K562 (cell line): ENCODE measurements at places on chromosomes 5 and 9. TPM values are rescaled to one million over a fixed set of nuclear protein-coding genes. Genes with fewer than 3 reads are reported as not detected.

GRCh38 chr9:91374939-91375338 is 13.2 kb upstream of the AUH start:
- no peak for DNase-seq

DNA sequence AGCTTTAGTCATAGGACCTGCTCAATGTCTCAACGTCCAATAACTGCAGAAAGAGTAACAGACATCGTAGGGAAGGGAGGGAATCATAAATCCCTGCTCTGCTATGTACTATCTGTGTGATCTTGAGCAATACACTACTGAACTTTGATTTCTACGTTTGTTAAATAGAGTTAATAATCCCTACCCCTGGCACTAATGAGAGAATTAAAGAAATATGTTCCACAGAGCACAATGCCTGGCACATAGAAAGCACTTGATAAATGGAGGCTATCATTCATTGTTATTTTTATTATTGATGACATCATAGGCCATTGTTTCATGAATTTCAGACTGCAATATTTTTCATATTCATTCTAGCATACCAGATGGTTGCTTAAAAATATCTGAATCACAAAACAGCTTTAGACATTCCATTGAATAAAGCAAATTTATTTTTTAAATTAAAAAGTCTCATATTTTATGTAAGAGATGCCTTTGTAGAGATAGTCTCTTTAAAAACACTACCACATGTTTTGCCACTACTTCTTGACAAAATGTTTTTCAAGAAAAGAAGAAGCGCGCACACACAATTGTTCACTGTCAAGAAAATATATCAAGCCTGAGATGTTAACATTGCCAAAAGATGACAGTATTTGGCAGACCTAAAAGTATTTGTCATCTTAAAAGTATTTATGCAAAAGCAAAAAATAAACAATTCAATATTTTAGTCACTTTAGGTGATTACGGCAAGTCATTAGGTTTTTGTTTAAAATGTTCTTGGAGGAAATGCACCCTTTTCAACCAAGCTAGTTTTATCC is 108.5 kb downstream of the EBF1 start:
- no peak for DNase-seq

DNA sequence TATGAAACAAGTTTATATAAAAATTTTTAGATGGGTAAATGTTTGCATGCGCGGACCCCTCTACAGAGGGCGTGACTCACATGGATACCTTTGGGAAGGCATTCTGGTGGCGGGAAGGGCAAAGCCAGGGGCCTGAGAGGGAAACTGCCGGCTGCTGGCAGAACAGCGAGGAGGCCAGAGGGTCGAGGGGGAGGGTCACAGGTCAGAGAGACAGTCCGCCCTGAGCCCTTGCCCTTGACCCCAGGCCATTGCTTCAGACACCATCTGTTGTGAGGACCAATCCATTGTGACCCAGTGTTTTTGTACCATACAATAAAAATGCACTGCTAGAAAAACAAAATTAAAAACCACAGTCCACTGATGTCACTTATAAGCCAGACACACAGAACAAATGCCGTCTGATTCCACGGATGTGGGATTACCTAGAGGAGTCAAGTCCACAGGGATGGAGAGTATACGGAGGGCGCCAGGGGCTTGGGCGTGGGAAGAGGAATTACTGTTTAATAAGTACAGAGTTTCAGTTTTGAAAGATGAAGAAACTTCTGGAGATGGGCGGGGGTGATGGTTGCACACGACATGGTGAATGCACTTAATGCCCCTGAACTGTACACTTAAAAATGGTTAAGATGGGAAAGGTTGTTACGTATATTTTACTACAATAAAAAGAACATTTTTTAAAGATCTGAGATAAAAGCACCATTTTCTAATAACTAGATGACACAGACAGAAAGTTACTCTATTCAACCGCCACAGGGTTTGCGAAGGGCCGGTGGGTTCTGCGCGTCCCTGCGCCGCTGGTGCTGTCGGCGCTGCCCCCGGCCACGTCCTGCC is 12.0 kb downstream of the BTNL9 start:
- DNase-seq = no peak

Gene GTF2H2
- 51.8 and 54.0 TPM in 2 replicates for total RNA-seq

Gene IFNK
- total RNA-seq = not detected in 2 replicates

Gene HK3
- 0.16 TPM in 1 of 2 replicates, not detected in the other for total RNA-seq

Gene OCLN
- 0.27 and 0.29 TPM in 2 replicates for total RNA-seq

- no peak for DNase-seq
Measured at GRCh38 chr9:123527981-123528380, 172.0 kb downstream of the CRB2 start.

DNA sequence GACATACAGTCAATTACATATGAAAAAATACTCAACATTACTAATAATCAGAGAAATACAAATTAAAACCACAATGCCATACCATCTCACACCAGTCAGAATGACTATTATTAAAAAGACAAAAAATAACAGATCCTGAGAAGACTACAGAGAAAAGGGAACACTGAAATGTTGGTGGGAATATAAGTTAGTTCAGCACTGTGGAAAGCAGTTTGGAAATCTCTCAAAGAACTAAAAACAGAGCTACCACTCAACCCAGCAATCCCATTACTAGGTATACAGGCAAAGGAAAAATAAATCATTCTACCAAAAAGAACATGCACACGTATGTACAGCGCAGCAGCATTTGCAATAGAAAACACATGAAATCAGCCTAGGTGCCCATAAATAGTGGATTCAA is 41.6 kb upstream of the CCNG1 start:
- no peak for DNase-seq

DNA sequence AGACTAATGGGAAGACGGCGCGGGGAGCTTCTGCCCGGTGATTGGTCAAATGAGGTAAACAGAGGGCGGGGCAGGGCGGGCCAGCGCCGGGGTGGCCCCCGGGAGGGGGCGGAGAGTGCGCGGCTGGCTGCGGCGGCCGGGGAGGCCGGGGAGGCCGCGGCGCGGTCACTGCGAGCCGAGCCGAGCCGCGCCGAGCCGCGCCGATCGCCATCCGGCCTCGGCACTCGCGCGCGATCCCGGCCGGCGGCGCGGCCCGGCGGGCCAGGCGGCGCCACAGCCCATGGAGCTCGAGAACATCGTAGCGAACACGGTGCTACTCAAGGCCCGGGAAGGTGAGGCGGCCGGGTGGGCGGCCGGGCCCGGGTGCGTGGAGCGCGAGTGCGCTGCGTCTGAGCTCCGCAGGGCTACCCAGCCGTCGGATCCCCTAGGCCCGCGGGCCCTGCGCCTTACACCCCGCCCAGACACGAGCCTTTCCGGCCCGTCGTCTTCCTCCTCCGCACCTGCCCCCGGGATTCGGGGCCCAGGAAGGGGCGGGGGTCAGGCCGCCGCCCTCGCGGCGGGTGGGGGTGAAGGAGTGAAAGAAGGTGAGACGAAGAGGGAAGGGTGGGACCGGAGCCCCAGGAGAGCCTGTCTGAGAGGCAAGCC is at the start of gene GRK6:
Gene GRK6, plus strand, starts transcription at position 111 of the 645 bp plus-strand sequence. Its CDS starts 170 bp downstream, at position 281.
- peak; percentile 72 for DNase-seq

GRCh38 chr5:147464211-147464610 is 45.7 kb downstream of the DPYSL3 start:
- peak; percentile 5 for DNase-seq

DNA sequence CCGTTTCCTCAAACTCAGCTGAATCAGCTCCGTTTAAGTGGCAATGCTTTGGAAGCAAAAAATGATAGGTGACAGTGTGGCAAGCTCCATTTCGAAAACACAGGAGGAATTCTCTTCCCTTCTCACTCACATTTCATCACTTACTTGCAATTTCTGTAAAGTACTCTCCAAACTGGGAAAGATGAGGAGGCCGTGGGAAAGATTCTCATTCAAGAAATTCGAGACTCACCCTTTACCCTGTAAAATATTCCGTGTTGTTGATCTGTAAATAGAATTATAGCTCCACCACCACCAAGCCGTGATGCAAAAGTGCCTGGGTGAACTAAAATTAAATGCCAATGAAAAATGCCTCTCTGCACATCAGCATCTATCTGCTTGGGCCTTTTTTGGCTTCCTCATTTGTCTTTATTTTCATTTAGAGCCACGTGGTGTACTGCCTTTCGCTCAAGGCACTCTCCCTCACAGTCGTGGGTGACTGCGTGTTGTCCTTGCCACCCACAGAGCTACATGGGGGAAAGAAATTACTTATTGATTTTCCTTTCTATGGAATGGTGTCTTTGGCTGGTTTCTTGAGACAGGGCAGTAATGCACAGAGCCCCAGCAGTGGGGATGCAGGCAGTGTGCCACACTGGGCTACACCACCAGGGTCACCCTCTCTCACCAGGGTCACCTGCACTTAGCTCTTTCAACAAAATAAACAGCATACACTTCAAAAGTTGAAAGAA is 289.3 kb upstream of the TAS2R1 start:
- no peak for DNase-seq

- DNase-seq = no peak
Measured at GRCh38 chr5:174733091-174733690, 8.8 kb downstream of the MSX2 start.

Gene HAVCR2
- not detected in 2 replicates for total RNA-seq

Gene SYK
- total RNA-seq = 29.4 and 32.7 TPM in 2 replicates

Gene IL9
- not detected in 2 replicates for total RNA-seq

- DNase-seq = no peak
Measured at GRCh38 chr5:89703817-89704216, 705.7 kb downstream of the CETN3 start.

GRCh38 chr9:36317766-36318165 is 59.5 kb upstream of the GNE start:
- no peak for DNase-seq

- DNase-seq = no peak
Measured at GRCh38 chr5:77103457-77103856, 16.4 kb upstream of the ZBED3 start.

- no peak for DNase-seq
Measured at GRCh38 chr5:148209151-148209770, 6.4 kb downstream of the SPINK6 start.

Gene NME5
- not detected in 2 replicates for total RNA-seq

DNA sequence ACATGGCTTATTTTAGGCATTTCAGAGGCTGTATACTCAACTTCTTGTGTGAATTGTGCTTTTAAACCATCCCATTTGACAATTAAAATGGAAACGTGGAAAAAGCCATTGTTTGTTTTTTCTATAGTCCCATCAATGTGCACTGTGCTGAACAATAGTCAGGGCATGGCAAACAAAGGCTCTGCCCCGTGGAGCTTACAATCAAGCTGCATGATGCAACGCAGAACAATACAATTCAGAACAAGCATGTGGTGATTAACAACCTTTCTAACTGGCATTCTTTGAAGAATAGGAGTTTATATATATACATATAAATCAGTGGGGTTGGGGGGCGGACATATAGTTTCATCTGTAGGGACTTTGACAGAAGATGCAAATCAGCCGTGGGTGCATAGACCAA is 2125.4 kb upstream of the WWC1 start:
- DNase-seq = no peak

Gene EQTN
- not detected in 2 replicates for total RNA-seq

Gene LTC4S
- total RNA-seq = 0.51 and 0.75 TPM in 2 replicates

- DNase-seq = no peak
Measured at GRCh38 chr5:177070536-177071191, 16.1 kb upstream of the FGFR4 start.

Gene PCDHGA7
- not detected in 2 replicates for total RNA-seq

DNA sequence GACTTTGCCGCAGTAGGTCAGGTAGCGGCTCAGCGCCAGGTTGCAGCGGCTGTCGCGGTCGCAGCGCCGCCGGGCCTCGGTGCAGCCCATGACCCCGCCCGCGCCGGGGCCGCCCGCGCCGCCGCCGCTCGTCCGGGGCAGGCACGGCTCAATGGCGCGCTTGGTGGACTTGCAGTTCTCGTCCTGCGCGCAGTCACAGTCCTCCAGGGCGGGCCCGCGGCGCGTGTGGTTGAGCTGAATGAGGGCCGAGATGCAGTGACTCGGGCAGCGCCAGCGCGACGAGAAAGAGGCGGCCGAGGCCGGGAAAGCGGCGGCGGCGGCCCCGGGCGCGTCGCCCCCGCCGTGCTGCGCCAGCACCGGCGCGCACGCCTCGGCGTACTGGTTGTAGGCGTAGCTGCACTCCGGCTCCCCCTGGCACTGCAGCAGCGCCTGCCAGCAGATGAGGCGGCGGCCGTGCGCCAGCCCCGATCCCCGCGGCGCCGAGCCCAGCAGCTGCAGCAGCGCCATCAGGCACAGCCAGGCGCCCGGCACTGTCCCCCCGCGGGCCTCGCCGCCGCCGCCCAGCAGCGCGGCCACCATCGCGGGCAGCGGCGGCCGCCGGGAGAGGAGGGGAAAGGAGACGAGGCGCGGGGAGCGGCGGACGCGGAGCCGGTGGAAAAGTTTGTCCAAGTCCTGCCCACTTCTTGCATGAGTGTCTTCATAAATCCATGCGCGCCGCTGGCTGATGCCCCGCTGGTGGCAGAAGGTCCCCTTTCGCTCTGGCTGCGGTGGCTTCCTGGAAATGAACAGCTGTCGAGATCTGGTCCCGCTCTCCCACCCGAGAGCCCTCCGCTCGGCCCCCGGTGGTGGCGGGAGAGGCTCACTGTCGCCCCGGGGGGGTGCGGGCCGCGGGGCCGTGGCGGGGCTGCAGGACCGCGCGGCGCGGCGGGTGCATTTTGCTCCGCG is 833 bp downstream of the GAS1 start:
- no peak for DNase-seq

Gene GPX8
- total RNA-seq = 0.62 and 0.69 TPM in 2 replicates

Gene CCNI2
- 0.18 TPM in 1 of 2 replicates, not detected in the other for total RNA-seq

DNA sequence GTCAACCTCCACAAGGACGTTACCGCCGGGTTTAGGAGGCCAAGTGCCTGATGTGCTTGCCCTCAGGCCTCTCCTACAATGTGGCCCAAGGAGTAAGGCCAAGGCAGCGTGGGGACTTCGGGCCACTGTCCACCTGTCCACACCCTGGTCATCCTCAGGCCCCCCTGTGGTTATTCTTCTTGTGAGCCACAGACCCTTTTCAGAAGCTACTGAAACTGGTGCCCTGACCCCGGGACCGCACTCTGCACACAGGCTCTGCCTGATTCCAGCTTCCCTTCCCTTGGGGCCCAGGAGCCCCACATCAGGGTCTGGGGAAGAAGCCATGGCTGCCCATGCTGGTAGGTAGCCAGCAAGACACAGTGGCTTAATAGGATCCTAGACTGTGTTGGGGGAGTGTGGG is 128.8 kb downstream of the OLFM1 start:
- DNase-seq = no peak

DNA sequence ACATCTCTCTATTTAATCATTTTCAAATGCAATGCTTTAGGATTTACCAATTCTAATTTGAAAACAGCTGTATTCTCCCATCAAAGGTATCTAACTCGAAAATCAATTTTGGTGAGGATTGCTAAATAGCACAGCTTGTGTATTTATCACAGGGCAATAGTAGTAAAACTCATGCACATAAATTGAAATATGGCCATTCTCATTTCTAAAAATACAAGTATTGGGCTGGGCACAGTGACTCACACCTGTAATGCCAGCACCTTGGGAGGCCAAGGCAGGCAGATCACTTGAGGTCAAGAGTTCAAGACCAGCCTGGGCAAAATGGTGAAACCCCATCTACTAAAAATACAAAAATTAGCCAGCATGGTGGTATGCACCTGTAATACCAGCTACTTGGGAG is 164.8 kb upstream of the RASA1 start:
- no peak for DNase-seq

Gene MSX2
- total RNA-seq = not detected in 2 replicates

Gene APBA1
- 0.02 TPM in 1 of 2 replicates, not detected in the other for total RNA-seq

DNA sequence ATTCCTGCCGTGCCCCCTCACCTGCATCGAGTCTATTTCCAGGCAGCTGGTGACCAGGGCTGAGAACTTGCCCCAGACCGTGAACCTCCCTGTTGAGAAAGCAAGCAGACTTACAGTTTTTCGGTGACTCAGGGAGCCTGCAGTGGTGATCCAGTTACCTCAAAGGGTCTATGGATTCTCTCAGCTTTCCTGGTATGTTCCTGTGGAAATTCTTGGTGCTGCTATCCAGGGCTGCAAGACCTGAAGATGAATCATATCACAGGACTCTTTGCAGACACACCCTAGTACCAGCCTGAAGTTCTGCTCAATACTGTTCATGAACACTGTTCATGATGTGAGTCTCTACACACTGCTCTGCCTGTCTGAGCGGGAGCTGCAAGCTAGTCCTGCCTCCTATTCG is 154.7 kb downstream of the WDR70 start:
- DNase-seq = no peak

Gene SH3GL2
- total RNA-seq = not detected in 2 replicates
